NCI-H2171 treated with DMSO at 0.1 percent for 48 hours (cell line): ENCODE measurements at places on chromosomes 6 and 20.
A peak's percentile ranks its signal among the peaks of the same experiment; 100 is the strongest.

GRCh38 chr6:125981571-125982185 is 4.7 kb upstream of the TRMT11 start:
- DNase-seq = no peak

DNA sequence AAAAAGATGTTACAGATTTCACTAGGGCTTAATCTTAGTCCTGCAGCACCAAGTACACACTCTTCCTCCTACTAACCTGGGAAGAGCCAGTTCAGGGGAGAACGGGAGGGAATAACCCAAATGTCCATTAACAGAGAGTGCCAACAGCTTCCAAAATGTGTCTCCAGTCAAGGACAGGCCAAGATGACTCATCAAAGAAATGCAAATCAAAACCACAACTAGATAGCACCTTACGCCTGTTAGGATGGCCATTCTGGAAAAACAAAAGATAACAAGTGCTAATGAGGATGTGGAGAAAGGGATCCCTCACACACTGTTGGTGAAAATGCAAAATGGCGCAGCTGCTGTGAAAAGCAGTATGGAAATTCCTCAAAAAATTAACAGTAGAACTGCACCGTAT is 3.8 kb upstream of the MAS1L start:
- DNase-seq = no peak

DNA sequence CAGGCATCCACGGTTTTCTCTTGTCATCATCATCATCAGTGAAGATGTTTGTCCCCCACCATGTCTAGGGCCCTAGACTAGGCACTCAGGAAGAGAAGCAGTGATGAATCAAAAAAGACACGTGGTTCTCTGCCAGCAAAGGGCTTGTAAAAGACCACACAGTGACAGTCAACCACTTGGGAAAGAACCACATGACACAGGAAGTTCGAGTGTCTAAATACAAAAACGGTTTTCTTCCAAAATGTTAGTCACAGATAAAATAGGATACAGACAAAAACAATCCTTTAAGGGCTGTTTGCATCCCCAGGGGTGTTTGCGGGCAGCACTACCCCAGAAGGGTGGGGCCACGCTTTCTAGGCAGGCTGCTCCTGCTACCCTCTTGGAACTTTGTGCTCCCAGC is 356.8 kb upstream of the AGPAT4 start:
- DNase-seq = no peak

DNA sequence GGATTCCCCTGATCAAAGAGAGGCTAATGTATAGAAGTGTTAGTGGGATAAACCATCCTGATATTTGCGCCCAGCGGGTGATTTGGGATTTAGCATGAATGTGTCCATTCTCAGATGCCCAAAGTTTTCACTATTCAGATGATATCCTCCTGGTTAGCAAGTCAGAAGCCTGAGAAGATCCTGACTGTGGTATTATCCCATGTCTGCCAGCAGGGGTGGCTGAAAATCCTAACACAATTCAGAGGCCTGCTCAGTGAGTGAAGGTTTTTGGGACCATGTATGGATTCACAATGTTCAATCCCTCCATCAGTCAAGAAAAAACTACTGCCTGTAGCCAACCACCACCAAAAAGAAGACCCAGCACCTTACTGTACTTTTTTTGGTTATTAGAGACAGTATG is 34.1 kb upstream of the SPACA1 start:
- no peak for DNase-seq

- peak; percentile 66 for DNase-seq
Observed at GRCh38 chr6:135183002-135183531, 2.0 kb downstream of the MYB start.
